ENCODE measurements at places on chromosomes 1 and 21.

DNA sequence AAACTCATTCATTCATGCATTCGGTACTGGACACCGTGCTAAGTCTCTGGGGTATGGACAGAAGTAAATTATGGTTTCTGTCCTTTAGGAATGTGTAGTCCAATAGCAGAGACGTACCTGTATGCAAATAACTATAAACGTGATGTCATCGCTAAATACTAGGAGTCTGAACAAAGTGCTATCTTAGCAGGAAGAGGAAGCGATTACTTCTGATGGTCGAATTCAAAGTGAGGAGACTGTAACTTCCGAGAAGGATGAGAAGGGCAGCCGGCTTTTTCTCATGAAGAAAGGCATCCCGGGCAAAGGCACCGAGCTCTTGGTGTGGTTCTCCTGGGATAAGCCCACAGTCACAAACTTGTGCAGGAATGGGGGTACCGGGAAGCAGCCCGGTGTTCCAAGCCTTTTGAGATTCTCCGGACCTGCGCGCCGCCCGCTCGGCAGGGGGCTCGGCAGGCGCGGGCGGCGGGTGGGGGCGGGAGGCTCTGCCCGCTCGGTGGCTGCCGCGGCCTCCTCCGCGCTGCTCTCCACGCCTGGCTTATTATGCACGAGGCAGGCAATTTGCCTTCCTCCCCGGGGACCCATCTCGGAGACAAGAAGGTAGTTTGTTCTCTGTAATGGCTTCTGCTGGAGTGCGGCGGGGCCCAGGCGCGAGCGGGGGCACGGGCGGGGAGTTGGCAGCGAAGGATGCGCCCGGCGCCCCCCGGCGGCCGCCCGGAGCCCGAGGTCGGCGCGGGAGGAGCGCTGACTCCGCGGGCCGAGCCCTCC, 67.5 kb upstream of the CD1D start:
- no peak for DNase-seq

DNA sequence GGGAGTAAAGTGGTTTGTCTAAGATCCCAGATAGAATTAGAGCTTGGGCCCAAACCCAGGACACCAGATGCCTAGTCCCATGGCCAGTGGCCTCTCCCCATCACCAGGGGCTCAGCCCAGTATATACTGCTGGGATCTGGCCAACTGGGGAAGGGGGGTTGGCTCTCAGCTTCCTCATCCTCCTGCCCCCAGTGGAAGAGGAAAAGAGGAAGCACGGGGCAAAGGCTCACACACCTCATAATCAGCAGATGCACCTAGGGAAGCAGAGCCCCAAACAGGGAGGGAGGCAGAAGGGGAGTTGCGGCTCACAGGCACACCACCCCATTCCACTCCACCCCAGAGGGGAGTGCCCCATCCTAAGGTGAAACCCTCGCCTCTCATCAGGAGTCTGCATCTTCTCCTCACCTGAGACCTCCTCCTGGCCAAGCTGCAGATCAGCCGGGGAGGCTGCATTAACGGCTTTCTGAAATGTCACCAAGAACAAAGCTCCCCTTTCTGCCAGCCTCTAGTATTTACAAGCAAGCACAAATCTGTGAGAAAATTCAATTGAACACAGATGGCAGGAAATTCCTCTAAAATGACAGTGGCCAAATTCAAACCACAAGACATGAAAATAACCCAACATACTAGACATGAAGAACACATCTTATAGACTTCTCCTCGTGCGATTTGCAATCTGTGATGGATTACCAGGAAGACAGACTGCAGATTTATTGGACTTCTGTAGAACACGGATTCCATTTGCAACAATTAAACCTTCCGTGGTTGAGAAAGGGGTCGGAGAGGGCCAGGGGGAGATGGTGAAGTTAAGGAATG, 82.8 kb downstream of the GLIS1 start:
- no peak for DNase-seq

DNA sequence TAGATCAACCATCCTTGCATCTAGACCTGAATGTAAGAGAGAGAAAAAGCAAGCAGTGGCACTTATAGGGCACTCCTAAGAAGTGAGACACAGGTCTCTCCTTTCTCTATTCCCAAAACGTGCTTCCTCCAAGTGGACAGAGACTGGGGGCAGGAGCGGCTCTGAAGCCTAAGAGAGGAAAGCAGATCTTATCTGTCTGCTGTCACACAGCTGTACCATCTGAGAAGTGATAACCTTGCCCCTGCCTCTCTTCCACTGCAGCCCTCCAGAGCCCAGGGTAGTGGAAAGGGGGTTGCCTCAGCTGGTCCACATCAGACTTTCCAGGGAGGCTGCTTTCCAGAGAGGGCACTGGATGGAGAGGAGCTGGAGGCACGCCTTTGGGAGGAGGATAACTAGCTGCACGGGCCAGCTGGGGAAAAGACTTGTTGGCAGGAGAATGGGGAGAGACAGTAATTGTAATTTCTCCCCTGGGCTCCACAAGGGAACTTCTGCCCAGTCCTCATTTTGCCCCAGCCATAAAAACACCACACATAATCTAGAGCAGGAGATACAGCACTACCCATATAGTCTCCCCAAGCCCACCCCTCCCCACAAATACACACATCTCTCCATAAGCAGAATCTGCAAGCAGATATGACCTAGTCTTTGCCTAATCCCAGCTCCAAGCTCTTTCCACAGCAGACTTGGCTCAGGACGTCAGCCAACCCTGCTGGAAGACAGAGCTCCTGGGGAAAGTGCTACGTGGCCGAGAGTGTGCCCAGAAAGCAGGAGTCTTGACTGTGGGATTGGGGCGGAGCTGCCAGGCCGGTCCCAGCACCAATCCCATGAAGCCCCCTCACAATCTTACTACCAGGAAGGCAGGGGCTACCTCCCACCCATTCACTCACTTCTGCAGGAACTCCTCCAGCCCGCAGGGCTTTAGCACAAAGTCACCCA, 31.2 kb downstream of the PIK3C2B start:
- DNase-seq = no peak

DNA sequence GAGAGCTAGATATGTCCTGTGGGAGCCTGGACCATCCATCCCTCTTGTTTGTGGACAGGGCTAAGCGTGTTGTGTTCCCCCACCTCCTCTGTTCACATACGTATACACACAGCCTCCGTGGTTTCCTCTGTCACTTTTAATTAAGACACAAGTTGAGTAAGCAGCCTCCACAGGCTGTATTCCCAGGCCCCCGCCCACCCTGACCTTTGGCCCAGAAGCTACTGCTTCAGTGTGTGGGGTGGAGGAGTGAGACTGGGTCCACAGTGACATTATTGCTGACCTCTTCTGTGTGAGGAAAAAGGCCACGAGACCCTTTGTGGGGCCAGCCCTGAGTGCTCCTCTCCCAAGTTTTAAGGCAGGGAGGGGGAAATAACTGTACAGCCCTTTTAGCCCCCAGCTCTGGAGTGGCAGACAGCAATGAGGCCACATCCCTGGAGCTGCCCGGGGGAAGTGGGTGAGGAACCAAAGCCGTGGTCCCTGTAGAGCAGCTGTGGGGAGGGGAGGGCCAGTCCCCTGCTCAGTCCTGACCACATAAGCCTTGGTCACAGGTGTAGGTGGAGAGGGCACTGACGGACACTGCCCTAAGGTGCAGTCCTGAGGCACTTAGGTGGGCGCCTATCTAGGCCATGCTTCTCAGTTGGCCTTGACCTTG, 4.4 kb downstream of the ELOVL1 start:
- DNase-seq = no peak

DNA sequence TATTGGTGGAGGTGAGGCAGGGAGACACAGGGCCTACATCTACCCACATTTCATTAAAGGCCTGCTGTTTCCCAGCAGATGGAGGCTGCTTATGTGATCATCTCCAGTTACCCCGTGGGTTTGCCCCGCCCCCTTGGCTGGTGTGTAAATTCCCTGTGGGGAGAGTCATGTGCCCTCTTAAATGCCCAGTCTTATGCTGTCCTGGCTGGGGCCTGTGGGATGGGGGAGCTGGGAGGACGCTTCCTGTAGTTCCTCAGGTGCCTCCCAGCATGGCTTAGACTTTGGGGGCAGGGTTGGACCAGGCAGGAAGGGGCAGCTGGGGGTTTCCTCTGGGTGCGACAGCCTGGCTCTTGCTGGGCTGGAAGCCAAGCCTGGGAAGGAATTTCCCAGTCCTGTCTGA, 15.5 kb upstream of the CITED4 start:
- DNase-seq = no peak

GRCh38 chr1:47262787-47263413, 30.9 kb upstream of the TAL1 start:
- DNase-seq = no peak

Data from activated T-helper 1 cell treated with Interleukin-2 at 50 U/mL for 16 hours (primary cell).